GM19239 (cell line): ENCODE measurements at places on chromosomes 3 and 15.

DNA sequence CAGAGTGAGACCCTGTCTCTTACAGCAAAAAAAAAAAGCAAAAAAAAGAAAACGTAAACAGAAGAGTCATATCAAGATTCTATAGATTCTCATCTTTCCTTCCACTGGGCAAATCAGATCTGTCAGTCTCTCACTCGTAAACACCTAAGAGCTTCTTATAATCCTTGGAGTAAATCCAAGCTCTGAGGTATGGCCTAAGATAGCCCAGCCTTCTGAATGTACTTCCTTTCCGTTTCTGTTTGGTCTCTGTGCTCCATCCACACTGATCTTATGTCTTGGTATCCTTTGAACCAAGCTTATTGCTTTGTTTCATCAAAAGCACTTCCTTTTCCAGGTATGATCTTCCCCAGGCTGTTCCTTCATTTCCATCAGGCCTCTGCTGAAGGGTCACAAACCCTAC is 137.8 kb downstream of the CADPS start:
- no peak for DNase-seq

DNA sequence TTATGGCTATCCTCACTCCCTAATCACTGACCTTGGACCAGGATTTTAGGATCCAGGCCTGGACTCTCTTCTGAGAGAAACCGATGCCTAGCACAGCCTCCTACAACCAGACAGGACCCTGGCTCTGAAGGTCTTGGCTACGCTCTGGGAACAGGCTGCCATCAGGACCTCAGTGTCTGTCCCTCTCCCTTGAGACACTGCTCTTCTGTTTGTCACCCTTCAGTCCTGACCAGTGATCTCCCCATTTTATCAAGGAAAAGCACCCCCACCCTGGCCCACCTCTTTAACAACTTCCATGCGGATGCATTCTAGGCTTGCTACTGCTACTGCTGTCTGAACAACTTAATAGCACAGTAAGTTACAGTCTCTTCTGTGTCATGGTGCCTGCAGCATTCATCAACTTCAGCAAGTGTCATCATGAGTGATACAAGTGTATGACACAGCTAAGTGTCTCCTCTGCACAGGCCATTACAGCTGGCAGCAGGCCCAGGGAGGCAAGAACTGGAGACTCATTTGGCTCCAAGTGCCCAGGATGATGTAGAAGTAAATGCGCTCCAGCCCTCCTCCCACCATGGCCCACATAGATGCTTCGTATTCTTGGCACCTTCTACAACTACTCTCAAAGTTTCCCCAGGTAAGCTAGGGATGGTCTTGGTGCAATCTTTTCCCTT is 302.4 kb downstream of the EPHB1 start:
- DNase-seq, result no peak

DNA sequence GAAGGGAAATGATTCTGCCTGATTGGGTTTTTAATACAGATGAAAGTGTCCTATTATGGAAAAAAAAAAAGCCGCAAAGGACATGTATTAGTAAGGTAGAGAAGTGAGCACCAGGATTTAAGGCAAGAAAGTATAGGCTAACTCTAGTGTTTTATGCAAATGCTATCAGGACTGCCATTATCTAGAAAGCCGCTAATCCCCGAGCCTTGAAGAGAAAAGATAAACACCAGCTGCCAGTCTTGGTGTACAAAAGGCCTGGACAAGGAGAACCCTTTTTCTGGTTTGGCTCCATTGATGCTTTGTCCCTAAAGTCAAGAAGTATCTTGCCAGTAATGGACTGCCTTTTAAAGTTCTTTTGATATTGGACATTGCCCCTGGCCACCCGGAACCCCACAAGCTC is 8.6 kb upstream of the TRIM59 start:
- no peak for DNase-seq

- no peak for DNase-seq
These were observed 40.9 kb upstream of the ADAMTSL3 start for GRCh38 chr15:83612898-83613635.

DNA sequence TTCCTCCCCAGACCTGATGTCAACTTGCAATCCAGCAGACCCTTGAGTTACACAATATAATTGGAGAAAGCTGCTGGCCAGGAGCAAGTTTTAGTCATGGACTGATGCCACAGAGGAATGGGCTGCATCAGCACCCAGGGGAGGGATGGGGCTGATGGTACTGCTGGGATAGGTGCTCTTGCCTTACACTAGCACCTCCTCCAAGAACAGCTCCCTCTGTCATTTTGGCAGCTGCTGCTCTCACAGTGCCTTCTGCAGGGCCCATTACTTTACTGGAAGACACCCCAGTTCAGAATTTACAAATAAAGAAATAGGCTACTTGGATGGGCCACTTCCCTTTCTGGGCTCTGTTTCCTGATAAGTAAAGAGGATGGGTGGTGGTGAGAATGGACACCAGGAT is 85.3 kb upstream of the RORA start:
- no peak for DNase-seq

DNA sequence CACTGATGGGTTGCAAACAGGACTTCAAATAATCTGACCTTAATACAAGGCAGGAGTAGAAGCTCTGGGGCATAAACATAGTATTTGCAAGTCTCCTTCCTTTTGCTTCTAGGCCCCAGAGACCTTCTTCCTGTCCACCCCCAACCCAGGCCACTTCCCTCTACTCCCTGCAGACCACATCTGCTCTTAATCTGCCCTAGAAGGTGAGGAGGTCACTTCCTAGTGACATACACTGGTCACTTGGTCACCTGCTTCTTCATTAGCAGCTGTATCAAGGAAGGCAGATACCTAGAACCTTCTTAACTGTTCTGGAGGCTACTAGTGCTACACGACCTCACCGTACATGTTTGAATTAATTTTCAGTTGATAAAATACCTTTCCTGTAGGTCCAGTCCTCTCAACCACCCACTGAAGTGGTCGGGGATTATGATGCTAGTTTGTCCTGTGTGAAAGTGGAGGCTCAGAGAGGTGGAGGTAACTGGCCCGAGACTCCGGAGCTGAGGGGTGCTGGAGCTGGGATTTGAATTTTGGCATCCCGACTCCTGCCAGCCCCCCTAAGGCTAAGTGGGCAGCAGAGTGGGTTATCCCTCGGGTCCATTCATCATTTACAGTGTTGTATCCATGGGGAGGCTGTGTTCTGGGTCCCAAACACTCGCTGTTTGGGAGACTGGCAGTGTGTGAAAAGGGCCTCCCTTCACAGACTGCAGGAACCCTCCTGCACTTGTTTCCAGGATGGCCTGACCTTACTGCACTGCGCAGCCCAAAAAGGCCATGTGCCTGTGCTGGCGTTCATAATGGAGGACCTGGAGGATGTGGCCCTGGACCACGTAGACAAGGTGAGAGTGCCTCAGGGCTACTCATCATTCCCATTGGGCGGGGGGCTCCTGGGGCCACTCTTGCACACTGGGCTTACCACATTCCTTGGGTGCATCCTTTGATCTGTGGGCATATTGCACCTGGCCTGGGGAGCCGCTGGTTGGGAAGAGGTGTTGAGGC is 13.9 kb downstream of the ANKDD1A start:
- DNase-seq, result no peak

GRCh38 chr3:137770066-137770834 is 6.1 kb downstream of the SOX14 start:
- no peak for DNase-seq

GRCh38 chr3:133295199-133295901 is 104.5 kb upstream of the BFSP2 start:
- no peak for DNase-seq

DNA sequence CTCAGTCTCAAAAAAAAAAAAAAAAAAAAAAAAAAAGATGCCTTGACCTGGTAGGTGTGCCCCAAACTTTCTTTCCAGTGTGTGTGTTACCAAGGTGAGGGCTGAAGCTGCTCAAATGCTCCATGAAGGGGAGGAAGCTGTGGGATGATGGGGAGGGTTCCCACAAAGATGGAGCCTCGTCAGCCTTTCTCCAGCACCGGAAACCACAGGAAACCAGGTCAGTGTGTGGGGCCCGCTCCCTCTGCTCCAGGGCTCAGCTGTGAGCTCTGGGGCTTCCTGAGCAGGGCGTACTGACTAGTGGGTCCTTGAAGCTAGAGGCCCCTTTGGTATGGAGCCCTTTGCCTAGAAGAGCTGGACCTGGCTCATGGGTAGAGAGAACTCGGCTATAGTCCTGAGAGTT is 681 bp upstream of the IL17RE start:
- DNase-seq, result no peak

GRCh38 chr3:183539811-183540210 is 15.7 kb downstream of the KLHL6 start:
- DNase-seq, result no peak
